ENCODE measurements at places on chromosomes 2 and 18.

DNA sequence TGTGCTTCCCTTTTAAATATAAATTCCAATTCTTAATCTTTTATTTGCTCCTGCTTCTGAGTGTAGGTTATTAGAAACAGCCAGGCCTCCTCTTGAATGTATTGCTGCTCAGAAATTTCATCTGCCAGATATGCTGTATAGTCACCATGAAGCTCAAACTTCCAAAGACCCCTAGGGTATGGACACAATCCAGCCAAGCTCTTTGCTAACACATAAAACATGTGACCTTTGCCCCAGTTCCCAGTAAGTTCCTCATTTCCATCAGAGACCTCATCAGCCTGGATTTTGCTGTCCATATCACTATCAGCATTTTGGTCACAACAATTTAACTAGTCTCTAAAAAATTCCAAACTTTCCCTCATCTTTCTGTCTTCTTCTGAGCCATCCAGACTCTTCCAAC is 75.2 kb downstream of the MAP2 start:
- no peak for DNase-seq

GRCh38 chr18:67417864-67418523 is 98.5 kb downstream of the DSEL start:
- DNase-seq = no peak

DNA sequence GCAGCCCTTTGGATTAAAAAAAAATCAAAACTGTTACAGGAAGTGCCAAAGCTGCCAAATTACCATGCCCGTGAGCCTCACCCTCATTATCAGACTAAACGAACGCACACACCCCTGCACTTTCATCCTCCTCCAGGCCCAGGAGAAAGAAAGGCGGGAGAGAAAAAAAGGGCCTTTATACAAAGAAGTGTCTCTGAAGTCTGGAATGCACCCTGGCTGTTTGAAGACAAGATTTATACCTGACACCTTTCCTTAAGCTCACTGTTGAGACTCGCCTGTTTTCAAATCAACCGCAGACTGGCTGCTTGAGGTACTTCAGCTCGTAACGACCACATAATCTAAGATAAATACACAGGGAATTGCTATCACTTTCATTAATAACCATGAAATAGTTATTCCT is 31.0 kb downstream of the EDAR start:
- no peak for DNase-seq

GRCh38 chr2:205261516-205262020 is 420.7 kb upstream of the NRP2 start:
- no peak for DNase-seq

GRCh38 chr2:197920592-197921201 is 116.3 kb downstream of the PLCL1 start:
- DNase-seq = no peak

GRCh38 chr2:117957616-117958015 is 56.3 kb downstream of the CCDC93 start:
- DNase-seq = no peak

- no peak for DNase-seq
Observed at GRCh38 chr2:239601880-239602279, 201.1 kb upstream of the HDAC4 start.

DNA sequence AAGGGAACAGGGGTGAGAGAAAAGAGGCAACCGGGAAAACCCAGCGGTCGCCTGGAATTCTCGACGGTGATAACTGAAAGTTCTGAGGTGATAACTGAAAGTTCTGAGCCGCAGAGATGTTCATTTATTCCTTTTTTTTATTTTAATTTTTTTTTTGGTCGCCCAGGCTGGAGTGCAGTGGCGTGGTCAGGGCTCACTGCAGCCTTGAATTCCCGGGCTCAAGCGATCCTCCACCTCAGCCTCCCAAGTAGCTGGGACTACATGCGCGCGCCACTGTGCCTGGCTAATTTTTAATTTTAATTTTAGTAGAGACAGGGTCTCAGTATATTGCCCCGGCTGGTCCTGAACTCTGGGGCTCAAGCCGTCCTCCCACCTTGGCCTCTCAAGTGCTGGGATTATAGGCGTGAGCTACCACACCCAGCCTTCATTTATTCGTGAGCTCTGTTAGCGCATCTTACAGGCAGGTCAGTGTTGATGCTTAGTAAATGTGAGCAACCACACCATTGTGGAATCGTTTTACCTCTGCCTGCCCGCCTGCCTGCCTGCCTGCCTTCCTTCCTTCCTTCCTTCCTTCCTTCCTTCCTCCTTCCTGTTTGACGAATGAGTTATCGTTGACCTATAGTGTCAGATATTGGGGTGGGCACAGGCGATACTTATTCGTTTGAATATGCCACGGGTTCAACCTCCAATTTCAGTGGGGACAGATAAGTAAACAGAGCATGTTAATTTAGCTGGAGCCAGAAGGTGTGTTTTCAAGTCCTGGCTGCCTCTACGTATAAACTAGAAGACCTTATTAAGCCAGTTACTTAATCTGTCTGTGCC is 557 bp upstream of the E2F6 start:
- no peak for DNase-seq

Data from CD4-positive, alpha-beta T cell treated with Interleukin-15 for 1 hour (primary cell).